Thoracic aorta (tissue), 2 donors: ENCODE measurements at places on chromosomes 1 and 21. TPM values are rescaled to one million over a fixed set of nuclear protein-coding genes. Genes with fewer than 3 reads are reported as not detected.

Gene CRYBG2
- total RNA-seq, result not detected

Gene RGS8
- not detected for total RNA-seq

GRCh38 chr1:93440272-93440671 lies 7.6 kb upstream of the FNBP1L start:
- H3K27me3 ChIP-seq, result no peaks in the 10 kb centered on the region
- no peak for DNase-seq

- H3K27me3 ChIP-seq, result no peaks in the 10 kb centered on the region
- no peaks in the 10 kb centered on the region for H3K4me1 ChIP-seq
- H3K36me3 ChIP-seq, result no peaks in the 10 kb centered on the region
- H3K4me3 ChIP-seq, result no peak overlapping the region
- DNase-seq, result no peak
- no peak overlapping the region for H3K27ac ChIP-seq
Measured at GRCh38 chr21:20259031-20259867, 739.0 kb upstream of the NCAM2 start.

GRCh38 chr1:117825414-117825813 lies 104.0 kb downstream of the GDAP2 start:
- peak overlapping the region; percentile 69 for H3K27ac ChIP-seq
- no peak overlapping the region for H3K4me3 ChIP-seq

DNA sequence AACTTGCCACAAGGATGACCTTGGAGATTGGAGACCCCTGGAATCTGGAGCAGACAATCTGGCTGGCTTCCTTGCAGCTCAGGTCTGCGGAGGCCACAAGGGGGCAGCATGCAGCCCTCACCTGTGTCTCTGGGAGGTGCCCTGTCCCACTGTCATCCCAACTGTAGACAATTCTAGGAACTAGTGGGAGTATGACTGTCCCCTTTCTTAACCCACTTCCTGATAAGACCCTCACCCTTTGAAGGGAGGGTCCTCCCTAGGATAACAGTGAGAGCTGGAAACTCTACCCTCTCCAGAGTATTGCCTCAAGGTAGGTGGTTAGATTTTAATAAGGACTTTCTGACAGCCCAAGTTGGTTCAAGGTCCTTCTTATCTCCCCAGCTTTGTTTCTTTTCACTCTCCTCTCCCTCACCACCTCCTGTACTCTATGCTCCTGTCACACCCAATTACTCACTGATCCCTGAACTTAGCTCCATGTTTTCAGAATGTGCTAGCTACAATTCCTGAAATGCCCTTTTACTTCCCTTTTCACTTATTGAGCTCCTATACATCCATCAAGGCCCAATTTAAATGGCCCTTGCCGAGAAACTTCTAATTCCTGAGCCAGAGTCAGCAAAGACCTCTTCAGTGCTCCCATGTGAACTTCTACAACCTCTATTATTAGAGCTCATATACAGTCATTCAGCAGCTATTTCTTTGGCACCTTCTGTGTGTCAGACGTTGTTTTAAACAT lies 9.2 kb upstream of the KCNQ4 start:
- DNase-seq, result no peak
- H3K4me3 ChIP-seq, result no peak overlapping the region
- peak overlapping the region; percentile 46 for H3K27ac ChIP-seq
- peaks cover 5% of the 10 kb centered on the region for H3K36me3 ChIP-seq
- H3K27me3 ChIP-seq, result no peaks in the 10 kb centered on the region
- H3K4me1 ChIP-seq, result no peaks in the 10 kb centered on the region

DNA sequence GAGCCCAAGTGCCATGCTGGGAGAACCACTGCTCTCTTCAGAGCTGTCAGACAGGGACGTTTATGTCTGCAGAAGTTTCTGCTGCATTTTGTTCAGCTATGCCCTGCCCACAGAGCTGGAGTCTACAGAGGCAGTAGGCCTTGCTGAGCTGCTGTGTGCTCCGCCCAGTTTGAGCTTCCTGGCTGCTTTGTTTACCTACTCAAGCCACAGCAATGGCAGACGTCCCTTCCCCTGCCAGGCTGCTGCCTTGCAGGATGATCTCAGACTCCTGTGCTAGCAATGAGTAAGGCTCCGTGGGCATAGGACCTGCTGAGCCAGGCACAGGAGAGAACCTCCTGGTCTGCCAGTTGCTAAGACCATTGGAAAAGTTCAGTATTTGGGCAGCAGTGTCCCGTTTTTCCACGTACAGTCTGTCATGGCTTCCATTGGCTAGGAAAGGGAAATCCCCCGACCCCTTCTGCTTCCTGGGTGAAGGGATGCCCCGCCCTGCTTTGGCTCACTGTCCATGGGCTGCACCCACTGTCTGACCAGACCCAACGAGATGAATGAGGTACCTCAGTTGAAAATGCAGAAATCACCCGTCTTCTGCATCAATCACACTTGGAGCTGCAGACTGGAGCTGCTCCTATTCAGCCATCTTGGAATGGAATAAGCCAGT lies 31.9 kb downstream of the CYP4B1 start:
- H3K4me3 ChIP-seq, result no peak overlapping the region
- no peaks in the 10 kb centered on the region for H3K36me3 ChIP-seq
- no peaks in the 10 kb centered on the region for H3K27me3 ChIP-seq
- H3K4me1 ChIP-seq, result no peaks in the 10 kb centered on the region
- no peak for DNase-seq

DNA sequence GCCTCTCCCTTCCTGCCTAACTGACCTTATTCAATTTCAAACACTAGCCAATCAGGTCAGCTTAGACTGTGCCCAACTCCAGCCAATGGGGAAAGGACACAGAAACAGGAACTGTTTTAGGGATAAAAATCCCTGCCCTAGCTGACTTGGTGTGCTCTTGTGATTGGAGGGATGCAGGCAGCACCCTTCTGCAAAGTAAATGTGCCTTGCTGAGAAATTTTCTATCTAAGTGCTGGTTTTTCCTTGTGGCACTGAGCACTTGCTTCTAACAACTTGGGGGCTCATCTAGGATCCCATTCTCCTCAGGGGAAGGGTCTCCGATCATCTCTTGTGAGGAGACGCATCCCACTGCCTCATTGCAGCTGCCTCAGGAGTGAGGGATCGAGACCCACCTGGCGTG lies 10.7 kb upstream of the CD2 start:
- H3K4me1 ChIP-seq, result peaks cover 4% of the 10 kb centered on the region
- H3K4me3 ChIP-seq, result no peak overlapping the region

GRCh38 chr1:54768093-54768492 lies 3.8 kb upstream of the PARS2 start:
- no peaks in the 10 kb centered on the region for H3K36me3 ChIP-seq
- H3K4me3 ChIP-seq, result no peak overlapping the region
- no peaks in the 10 kb centered on the region for H3K27me3 ChIP-seq
- no peak overlapping the region for H3K27ac ChIP-seq
- peaks cover 7% of the 10 kb centered on the region for H3K4me1 ChIP-seq

GRCh38 chr1:118396279-118396678 lies 211.3 kb upstream of the SPAG17 start:
- H3K36me3 ChIP-seq, result no peaks in the 10 kb centered on the region
- H3K4me3 ChIP-seq, result no peak overlapping the region
- no peaks in the 10 kb centered on the region for H3K27me3 ChIP-seq
- DNase-seq, result no peak

GRCh38 chr1:68213843-68214242 lies 18.5 kb downstream of the WLS start:
- H3K36me3 ChIP-seq, result no peaks in the 10 kb centered on the region
- H3K4me3 ChIP-seq, result no peak overlapping the region
- DNase-seq, result no peak
- H3K4me1 ChIP-seq, result peaks cover 9% of the 10 kb centered on the region
- no peaks in the 10 kb centered on the region for H3K27me3 ChIP-seq

GRCh38 chr1:201399352-201400126 lies 415 bp upstream of the LAD1 start:
- peak overlapping the region; percentile 52 for H3K4me3 ChIP-seq
- peaks cover 13% of the 10 kb centered on the region for H3K27me3 ChIP-seq
- no peaks in the 10 kb centered on the region for H3K4me1 ChIP-seq
- no peaks in the 10 kb centered on the region for H3K36me3 ChIP-seq

GRCh38 chr1:199356561-199356960 lies 670.9 kb upstream of the NR5A2 start:
- H3K27me3 ChIP-seq, result no peaks in the 10 kb centered on the region

DNA sequence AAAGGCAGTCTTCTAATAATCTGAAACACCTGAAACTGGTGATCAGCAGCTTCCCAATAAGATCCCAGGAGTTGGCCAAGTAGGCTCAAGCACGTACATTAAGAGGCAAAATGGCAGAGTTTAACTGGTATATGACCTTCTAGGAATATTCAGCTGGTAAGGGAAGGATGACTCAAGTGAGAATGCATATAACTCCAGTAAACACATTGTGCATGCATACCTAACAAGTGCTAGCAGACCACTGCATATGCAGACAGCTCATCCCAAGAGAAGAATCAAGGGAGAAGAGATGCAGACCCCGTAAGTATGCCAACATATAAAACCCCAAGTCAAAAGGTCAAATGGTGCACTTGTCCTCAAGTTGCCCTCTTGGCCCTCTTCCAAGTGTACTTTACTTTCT lies 73.0 kb upstream of the ZRANB2 start:
- H3K4me3 ChIP-seq, result no peak overlapping the region
- no peaks in the 10 kb centered on the region for H3K4me1 ChIP-seq
- no peaks in the 10 kb centered on the region for H3K36me3 ChIP-seq
- no peak for DNase-seq

DNA sequence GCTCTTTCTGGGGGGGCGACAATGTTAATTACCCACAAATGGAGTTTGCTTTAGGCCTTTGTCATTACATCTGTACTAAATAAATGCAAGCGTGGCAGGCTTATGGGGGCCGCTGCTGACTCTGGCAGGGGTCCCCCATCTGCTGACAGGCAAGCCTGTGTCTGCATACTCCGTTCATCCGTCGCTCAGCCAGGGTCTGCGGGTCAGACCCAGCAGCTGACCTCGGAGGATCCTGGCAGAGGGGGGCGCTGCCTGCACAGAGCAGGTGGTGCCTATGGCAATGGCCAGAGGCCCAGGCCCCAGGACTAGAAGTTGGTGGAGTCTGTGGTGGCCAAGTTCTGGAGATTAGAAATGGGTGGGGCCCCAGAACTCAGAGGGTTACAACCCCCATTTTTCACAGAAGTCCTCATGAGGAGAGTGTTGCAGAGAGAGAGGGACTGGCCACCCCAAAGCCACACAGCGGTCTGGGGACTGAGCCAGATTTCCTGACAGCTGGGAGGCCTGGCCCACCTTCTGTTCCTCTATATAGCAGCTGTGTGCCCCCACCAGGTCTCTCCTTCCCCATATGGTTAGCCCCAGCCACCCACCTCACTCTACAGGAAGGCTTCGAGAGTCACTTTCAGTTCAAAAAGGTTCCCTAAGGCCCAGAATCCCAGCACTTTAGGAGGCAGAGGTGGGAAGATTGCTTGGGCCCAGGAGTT lies 31.0 kb downstream of the TTC39A start:
- no peaks in the 10 kb centered on the region for H3K36me3 ChIP-seq
- no peaks in the 10 kb centered on the region for H3K27me3 ChIP-seq
- H3K4me3 ChIP-seq, result no peak overlapping the region
- no peak overlapping the region for H3K27ac ChIP-seq
- H3K4me1 ChIP-seq, result no peaks in the 10 kb centered on the region

DNA sequence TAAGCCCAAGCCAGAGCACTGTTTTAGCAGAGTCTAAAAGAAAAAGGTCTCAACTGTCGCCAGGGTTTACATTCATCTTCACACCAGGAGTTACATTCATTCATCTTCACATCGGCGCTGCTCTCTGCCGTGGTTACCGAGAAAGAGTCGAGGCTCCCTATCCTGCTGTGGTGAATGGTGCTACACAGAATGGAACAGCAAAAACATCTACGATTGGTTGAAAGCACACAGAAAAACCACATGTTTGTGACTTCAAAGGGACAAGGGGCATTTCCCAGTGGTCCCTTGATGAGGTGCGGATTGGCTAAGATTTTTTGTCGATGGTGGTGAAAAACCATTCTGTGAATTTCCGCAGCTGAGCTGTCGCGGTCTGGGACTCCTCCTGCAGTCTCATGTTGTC lies 231.1 kb downstream of the SIPA1L2 start:
- no peak for DNase-seq
- H3K27me3 ChIP-seq, result no peaks in the 10 kb centered on the region
- H3K27ac ChIP-seq, result no peak overlapping the region
- H3K4me1 ChIP-seq, result no peaks in the 10 kb centered on the region
- H3K36me3 ChIP-seq, result peaks cover 7% of the 10 kb centered on the region

GRCh38 chr21:26406526-26406925 lies 166.6 kb downstream of the CYYR1 start:
- no peaks in the 10 kb centered on the region for H3K27me3 ChIP-seq
- H3K4me3 ChIP-seq, result no peak overlapping the region
- H3K4me1 ChIP-seq, result peaks cover 10% of the 10 kb centered on the region
- no peaks in the 10 kb centered on the region for H3K36me3 ChIP-seq

DNA sequence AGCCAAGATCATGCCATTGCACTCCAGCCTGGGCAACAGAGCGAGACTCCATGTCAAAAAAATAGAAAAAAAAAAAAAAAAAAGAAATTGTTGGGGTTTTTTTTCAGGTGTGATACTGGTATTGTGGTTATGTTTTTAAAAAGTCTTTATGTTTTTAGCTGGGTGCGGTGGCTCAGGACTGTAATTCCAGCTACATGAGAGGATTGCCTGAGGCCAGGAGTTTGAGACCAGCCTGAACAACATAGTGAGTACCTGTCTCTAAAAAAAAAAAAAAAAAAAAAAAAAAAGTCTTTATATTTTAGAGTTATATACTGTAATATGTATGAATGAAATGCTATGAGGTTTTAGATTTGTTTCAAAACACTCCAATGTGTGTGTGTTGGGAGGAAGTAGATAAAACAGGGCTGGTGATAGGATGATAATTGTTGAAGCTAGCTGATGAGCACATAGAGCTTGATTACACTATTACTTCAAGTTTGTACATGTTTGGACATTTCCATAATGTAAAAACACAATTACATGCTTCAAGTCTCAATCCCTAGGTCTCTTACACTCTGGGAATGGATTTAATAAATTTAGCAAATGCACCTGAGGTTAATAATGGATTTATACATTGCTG lies 30.2 kb upstream of the ATP5PO start:
- no peak for DNase-seq
- H3K27ac ChIP-seq, result no peak overlapping the region
- H3K36me3 ChIP-seq, result no peaks in the 10 kb centered on the region
- no peak overlapping the region for H3K4me3 ChIP-seq

DNA sequence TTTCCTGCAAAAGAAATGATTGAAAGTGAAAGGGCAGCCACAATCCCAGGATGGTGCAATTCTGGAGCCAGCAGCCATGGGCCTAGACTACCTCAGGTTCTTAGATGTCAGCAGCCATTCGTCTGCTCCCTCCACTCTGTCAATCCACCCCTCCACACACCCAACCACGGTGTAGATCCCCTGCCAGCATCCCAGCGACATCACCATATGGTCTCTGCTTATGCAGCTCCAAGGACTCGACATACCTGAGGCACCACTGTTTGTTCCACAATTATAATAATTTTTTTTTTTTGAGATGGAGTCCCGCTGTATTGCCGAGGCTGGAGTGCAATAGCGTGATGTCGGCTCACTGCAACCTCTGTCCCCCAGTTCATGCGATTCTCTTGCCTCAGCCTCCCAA lies 6.5 kb downstream of the SYNC start:
- no peaks in the 10 kb centered on the region for H3K27me3 ChIP-seq
- peaks cover 61% of the 10 kb centered on the region for H3K4me1 ChIP-seq
- H3K36me3 ChIP-seq, result peaks cover 21% of the 10 kb centered on the region
- H3K27ac ChIP-seq, result peak overlapping the region; percentile 93
